Suprapubic skin (tissue), 4 donors: ENCODE measurements at places on chromosomes 1 and 21.

GRCh38 chr1:10185759-10186158 is 24.6 kb upstream of the KIF1B start:
- DNase-seq: no peak

DNA sequence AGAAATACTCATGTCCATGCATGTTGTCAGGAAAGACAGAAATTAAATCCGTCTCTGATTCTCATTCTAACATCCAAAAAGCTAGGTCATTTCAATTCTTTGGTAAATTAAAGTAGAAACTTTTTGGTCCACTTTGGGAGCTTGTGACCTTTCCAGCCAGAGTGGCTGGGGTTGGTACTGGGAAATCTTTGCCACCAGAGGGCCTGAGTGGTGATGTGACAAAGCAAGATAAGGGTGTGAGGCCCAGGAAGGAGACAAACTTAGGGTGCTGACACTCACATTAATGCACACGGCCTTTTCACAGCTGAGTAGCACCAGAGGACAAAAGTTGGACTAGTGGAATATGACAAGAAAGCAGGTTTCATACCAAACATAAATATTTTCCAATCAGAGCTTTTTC is 144.3 kb downstream of the DNM3 start:
- DNase-seq: no peak

DNA sequence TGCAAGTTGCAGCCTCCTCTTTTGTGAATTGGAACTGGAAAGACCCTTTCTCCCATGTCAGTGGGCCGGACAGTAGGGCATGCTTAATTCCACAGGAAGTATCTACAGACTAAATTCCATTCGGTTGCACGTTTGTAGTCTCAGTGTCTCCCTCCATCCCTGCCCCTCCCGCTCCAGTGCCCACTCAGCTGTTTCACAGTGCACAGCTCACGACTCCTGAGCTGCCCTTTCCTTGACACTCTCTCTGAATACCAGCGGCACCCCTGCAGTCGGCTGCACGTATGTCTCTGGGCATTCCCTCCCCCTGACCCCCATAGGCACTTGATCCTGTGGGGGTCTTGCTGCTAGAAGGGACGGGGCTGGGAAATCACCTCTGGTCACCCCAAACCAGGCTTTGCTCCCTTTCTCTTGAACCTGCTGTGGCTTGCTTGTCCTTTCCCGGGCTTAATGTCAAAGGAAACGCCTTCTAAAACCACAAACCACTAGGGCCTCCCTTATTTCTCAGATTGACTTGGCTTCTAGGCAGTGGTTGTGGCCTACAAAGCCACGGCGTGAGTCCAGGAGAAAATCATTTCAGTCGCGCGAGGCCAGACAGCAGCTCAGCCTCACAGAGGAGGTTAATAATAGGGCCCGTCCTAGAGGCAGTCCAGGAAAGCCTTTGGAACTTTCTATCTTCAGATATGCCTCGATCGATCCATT is 365.3 kb upstream of the PROX1 start:
- DNase-seq: no peak

GRCh38 chr21:39947031-39947430 is 79.8 kb downstream of the PCP4 start:
- no peak for DNase-seq

DNA sequence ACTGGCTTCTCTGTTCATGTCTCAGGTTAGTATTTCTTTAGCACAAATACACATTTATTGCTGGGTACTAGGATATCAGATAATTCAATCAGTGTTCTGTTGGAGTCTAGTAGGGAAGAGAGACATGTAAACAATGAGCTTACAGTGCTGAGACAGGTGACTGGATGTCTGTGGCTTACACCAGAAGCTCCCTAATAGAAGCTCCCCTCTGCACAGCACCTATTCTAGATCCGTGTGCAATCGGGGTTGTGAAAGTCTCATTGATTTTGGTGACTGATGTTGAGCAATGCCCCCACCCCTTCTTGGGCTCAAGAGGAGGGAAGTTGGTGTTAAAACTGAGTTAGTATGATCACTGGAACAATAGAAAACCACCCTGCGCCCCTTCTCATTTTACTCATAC is 279.2 kb downstream of the RPS6KC1 start:
- no peak for DNase-seq

- no peak for DNase-seq
Observed at GRCh38 chr1:178587096-178587495, 74.2 kb downstream of the TEX35 start.

- DNase-seq: no peak
Observed at GRCh38 chr1:233707880-233708815, 94.2 kb downstream of the KCNK1 start.

DNA sequence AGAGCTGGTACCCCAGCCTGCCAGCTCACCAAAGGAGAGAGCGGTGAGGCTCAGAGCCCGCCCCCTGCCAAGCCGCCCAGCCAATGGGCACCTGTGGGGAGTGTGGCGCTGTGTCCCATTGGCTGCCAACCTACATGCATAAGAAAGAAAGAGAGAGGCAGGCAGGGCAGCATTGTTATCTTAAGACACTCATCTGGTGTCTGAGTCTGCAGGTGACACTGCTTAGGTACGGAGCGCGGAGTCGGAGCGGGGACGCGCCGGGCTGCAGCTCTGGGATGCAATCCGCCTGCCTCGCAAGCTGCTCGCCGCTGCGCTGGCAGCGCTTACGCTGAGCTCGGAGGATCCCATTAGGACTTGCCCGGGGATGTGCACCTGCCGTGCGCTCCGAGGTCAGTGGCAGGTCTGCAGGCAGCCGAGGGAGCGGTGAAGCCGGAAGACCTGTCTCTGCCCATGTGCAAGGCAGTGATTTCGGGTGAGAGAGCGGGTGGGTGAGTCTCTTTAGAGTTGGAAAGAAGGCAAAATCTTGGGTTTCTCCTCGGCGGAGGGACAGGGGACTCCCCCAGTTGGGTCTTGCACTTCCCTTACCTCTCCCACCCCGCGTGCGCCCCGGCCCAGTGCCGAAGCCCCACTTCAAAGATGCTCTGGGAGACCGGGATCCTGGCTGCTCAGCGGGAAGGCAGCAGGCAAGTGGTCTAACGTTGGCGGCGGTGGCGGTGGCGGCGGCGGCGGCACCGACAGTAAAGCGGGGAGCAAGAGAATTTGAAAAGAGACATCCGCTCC is at the start of gene BRINP2:
BRINP2 (plus strand) TSS at position 203 of the 780 bp plus-strand sequence. CDS start 58,919 bp downstream, outside the sequence.
- no peak for DNase-seq

DNA sequence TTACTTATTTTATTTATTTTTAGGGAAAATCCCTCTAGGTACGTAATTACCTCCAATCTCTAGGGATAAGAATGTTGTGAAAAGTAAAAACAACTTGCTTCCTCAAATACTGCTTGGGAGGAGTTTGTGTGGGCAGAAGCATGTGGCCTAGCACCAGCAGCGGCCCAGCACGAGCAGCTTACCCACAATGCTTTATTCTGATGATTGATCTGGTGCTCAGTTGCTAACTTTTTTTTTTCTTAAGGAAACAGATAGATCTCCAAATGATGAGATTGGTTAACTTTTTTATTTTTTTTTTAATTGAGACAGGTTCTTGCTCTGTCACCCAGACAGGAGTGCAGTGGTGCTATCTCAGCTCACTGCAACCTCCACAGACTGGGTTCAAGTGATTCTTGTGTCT is 4.2 kb downstream of the CLIC6 start:
- no peak for DNase-seq

DNA sequence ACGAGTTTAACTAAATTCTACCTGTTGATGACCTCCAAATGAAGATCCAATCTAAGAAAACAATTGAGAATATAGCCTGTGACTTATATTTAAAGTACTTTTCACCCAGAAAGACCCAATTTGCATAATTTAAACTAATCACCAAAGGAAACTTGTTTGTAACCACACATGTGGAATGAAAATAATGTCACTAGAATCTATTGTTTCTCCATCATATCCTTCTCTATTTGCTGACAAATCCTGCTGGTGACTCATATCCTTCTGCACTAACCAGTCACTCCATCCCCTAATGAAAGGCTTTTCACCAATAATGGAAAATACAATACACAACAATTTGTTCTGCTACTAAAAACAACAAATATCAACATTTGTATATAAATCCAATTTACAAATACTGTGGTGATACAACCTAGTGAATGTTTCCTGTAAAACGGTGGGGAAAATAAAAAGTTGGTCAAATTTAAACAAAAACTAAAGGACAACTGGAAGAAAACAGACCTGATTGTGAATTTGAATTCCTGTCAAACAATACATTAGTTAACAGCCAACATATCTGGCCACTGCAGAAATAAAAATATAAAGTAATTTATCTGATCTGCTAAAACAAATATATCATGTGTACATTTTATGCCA is 6.5 kb downstream of the PTP4A2 start:
- DNase-seq: no peak

DNA sequence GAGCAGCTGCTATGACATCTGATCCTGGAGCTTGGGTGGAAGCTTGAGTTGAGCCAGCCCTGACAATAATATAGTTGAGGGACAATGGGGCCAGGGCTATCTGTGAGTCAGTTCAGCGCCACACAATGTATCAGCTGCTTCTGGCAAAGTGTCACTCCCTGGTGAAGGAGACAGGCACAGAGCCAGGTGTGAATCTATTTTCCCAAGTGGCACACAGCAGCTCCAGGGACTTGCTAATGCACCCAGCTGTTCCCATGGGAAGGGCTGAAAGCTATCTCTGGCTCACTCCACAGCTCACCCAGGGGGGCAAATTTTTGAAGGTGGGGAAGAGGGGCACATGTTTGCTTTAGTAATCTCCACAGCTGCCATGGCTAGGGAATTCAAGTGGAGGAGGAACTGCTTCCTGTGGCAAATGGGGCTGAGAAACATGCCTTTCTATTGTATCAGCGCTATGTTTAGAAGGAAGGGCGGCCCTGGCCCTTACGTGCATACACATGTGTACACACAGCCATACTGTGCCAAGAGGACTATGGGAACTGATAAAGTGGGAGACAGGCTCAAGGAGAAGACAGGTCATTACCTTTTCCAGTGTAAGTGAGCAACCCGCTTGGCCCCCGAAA is 2.2 kb downstream of the CYB5R1 start:
- no peak for DNase-seq
